ENCODE measurements at places on chromosomes 12 and 14. TPM values are rescaled to one million over a fixed set of nuclear protein-coding genes. Genes with fewer than 3 reads are reported as not detected.

The REM2 gene
- 2.7 TPM for polyA plus RNA-seq

The KCNK13 gene
- polyA plus RNA-seq, result 1.1 TPM

The BCL7A gene
- polyA plus RNA-seq, result 20.8 TPM

The IGFBP6 gene
- polyA plus RNA-seq, result 109 TPM

The BDKRB1 gene
- not detected for polyA plus RNA-seq

The PIK3C2G gene
- not detected for polyA plus RNA-seq

The PYGL gene
- 36.6 TPM for polyA plus RNA-seq

The GUCY2C gene
- 0.07 TPM for polyA plus RNA-seq

The TMEM30B gene
- polyA plus RNA-seq, result 0.32 TPM

The CDKN3 gene
- polyA plus RNA-seq, result 19.6 TPM

The IKZF4 gene
- 18.1 TPM for polyA plus RNA-seq

The LTB4R2 gene
- 1.8 TPM for polyA plus RNA-seq
